ENCODE measurements at places on chromosomes 2 and 18.
A peak's percentile ranks its signal among the peaks of the same experiment; 100 is the strongest.

- DNase-seq, result no peak
Observed at GRCh38 chr2:216445501-216445900, 33.2 kb downstream of the SMARCAL1 start.

DNA sequence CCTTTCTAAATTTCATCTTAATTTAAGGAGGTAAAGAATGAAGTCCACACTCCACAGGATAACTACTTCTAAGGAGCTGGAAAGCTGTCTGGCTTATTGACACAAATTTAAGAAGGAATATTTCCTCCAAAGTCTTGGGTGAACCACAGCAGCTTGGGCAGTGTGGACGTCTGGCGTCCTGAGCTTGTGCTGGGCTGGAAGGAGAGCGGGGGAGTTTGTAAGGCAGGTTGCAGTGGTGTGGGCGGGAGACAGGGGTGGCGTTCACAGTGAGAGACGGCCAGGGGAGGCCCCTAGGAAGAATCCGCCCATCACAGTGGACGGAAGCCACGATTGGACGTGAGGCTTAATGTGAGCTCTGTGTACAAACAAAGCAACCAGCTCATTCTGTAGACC, 25.7 kb downstream of the ADI1 start:
- DNase-seq, result no peak

- no peak for DNase-seq
Observed at GRCh38 chr18:37391698-37392548, 173.7 kb downstream of the CELF4 start.

DNA sequence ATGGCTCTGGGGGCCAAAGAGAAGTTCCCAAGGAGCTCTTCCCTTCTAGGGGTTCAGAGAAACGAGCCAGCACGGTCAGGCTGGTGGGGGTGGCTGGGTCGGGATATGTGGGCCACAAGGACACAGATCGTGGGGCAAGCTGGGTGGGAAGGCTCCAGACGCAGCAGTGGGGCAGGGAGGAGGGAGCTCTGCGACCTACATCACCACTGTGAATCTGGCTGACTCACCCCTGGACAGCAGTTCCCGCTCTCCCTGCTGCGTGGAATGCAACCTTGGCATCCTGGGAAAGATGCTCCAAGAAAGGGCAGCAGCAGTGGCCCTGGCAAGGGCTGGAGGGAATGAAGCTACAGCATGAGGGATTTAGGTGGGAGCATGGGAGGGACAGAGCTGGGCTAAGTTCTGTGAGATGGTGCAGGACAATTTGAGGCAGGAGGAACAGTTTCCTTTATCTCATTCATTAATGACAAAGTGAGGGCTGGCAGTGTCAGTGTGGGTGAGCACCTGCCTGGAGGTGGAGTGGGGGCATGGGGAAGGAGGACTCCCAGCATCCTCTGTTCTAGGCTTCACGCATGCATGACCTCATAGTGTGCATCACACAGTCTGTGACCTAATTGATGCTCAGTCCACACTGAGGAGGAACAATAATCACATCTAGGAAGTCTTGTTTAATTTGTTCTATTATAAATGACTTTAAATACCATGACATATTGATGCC, 25.0 kb downstream of the CELF4 start:
- no peak for DNase-seq

GRCh38 chr2:163467251-163467630, 268.6 kb downstream of the FIGN start:
- DNase-seq, result no peak

DNA sequence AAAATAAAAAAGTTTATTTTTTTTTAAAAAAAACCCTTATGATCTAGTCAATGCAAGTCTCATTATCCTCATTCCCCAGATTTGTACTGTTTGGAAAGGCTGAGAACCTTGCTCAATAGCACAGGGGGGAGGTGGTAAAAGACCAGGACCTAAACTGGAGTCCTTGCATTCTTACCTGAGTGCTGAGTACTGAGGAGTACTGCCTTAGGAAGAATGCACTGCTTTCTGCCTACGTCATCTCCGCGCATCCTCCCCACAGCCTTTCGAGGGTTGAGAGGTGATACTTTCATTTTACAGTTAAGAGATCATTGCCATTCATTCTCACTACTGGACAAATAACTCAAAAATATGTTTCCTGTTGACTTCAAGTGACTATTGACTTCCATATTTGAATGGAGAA, 73.8 kb downstream of the MAP3K20 start:
- no peak for DNase-seq

DNA sequence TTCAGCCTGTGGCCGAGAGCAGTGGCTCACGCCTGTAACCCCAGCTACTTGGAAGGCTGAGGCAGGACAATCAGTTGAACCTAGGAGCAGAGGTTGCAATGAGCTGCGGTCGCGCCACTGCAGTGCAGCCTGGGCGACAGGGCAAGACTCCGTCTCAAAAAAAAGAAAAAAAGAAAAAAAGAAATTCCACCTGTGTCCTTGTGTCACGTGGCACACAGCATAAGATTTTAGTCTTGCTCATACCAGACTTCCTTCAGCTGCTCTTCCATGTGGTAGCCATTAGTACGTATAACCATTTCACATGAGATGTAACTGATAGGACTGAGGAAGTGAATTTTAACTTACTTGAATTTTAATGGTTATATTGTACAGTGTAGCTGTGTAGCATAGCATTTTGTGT, 4.0 kb downstream of the NOP58 start:
- peak; percentile 47 for DNase-seq

- no peak for DNase-seq
Observed at GRCh38 chr18:10261344-10262276, 192.8 kb upstream of the APCDD1 start.

Measured in hematopoietic multipotent progenitor cell treated with erythropoietin and hydrocortisone succinate and interleukin-3 and kit ligand, for 8 days (in vitro differentiated cells).